ENCODE measurements at places on chromosomes 1 and 21. TPM values are rescaled to one million over a fixed set of nuclear protein-coding genes. Genes with fewer than 3 reads are reported as not detected.

SYCP1 gene
- total RNA-seq, result not detected

RBM11 gene
- total RNA-seq, result 1.7 TPM

F5 gene
- 8.9 TPM for total RNA-seq

MYOM3 gene
- total RNA-seq, result 1.5 TPM

AIRE gene
- not detected for total RNA-seq

CHODL gene
- total RNA-seq, result 1.5 TPM

REN gene
- total RNA-seq, result 0.44 TPM

SLAMF9 gene
- total RNA-seq, result not detected

FCGR3B gene
- 10.4 TPM for total RNA-seq

GOLT1A gene
- not detected for total RNA-seq

SMIM11 gene
- 24.3 TPM for total RNA-seq

NBL1 gene
- total RNA-seq, result 180 TPM

FCRL1 gene
- total RNA-seq, result not detected

HECTD3 gene
- total RNA-seq, result 37.8 TPM

NR5A2 gene
- 1.3 TPM for total RNA-seq

SAMSN1 gene
- total RNA-seq, result 0.98 TPM

BGLAP gene
- not detected for total RNA-seq

NCMAP gene
- total RNA-seq, result 0.24 TPM

TAS1R1 gene
- total RNA-seq, result 0.40 TPM

KPRP gene
- total RNA-seq, result 136 TPM

RNU1-1 gene
- total RNA-seq, result under 0.01 TPM

PLPPR4 gene
- total RNA-seq, result 1.8 TPM

DR1 gene
- total RNA-seq, result 60.2 TPM

PLA2G5 gene
- 4.2 TPM for total RNA-seq

RUNX3 gene
- total RNA-seq, result 18.7 TPM

SYT6 gene
- not detected for total RNA-seq

SLAMF6 gene
- total RNA-seq, result not detected

RXFP4 gene
- not detected for total RNA-seq

SOAT1 gene
- 31.6 TPM for total RNA-seq

MROH7 gene
- 4.4 TPM for total RNA-seq

OR2L8 gene
- total RNA-seq, result not detected

CDK11A gene
- total RNA-seq, result 65.4 TPM

GUCA2B gene
- not detected for total RNA-seq

SYT11 gene
- 3.3 TPM for total RNA-seq

PTPRF gene
- 324 TPM for total RNA-seq

FCMR gene
- total RNA-seq, result 2.6 TPM

MFAP2 gene
- 6.9 TPM for total RNA-seq

LRRC38 gene
- 0.45 TPM for total RNA-seq

KAZN gene
- 29.2 TPM for total RNA-seq

RNF220 gene
- 124 TPM for total RNA-seq

GBP7 gene
- not detected for total RNA-seq

NPR1 gene
- total RNA-seq, result 8.4 TPM

RGS8 gene
- not detected for total RNA-seq

DIO1 gene
- not detected for total RNA-seq

KRTAP19-3 gene
- total RNA-seq, result not detected

TAS1R3 gene
- total RNA-seq, result 1.8 TPM

G0S2 gene
- total RNA-seq, result 24.6 TPM

All from suprapubic skin (tissue), 4 donors.